ENCODE measurements at places on chromosomes 16 and 17.

GRCh38 chr16:11507350-11507749 is 79.4 kb downstream of the LITAF start:
- DNase-seq: no peak

- DNase-seq: no peak
These were observed 9.6 kb upstream of the PRPSAP1 start for GRCh38 chr17:76363107-76363842.

GRCh38 chr17:14360856-14361255 is 60.0 kb downstream of the HS3ST3B1 start:
- DNase-seq: no peak

DNA sequence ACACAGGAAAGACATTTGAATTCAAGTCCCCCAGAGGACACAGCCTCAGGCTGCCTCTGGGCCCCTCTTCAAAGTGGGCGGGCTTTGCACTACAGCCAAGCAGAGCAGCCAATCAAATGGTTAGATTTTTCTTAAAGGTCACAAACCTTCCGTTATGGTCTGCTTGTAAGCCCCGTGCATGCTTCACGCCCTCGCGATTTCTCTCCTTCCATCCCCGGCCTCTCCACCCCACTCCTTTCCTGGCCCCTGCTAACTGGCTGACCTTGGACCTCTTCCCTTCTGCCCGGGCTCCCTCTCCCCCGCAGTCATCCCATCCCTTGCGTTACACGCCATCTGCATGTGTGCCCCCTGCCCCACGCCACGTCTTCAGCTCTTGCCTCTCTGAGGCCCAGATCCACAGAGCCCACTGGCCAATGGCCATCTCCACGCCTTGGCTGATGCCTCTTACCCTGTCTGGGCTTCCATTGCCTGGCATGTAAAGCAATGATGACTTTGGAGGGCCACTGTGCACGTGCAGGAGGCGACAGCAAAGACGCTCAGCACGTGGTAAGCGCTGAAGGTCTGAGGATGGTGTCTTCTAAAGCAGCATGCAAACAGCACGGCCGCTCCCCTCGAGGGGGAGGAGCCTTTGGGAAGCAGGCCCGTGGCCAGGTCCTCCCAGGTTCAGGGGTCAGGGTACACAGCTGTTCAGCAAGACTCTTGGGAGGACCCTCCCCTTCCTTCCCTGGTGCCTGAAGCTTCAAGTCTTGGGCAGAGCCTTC is 86.8 kb downstream of the ZDHHC7 start:
- no peak for DNase-seq

DNA sequence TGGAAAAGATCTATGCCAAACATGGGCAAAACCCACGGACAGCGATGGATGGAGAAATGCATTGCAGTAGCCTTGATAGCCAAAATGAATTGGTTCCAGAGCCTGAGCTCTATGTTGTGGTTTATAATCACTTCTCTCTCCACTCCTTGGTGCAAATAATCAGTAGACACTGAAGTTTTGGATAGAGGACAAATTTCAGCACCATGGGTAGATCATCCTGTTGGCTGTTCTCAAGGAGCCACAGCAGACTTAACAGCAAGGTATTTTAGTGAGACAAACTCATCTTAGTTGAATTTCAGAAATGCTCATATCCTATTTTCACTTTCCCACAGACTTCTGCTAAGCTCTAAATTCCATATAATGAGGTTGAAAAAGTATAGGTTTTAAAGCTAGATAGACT is 88.3 kb upstream of the CCL1 start:
- no peak for DNase-seq

DNA sequence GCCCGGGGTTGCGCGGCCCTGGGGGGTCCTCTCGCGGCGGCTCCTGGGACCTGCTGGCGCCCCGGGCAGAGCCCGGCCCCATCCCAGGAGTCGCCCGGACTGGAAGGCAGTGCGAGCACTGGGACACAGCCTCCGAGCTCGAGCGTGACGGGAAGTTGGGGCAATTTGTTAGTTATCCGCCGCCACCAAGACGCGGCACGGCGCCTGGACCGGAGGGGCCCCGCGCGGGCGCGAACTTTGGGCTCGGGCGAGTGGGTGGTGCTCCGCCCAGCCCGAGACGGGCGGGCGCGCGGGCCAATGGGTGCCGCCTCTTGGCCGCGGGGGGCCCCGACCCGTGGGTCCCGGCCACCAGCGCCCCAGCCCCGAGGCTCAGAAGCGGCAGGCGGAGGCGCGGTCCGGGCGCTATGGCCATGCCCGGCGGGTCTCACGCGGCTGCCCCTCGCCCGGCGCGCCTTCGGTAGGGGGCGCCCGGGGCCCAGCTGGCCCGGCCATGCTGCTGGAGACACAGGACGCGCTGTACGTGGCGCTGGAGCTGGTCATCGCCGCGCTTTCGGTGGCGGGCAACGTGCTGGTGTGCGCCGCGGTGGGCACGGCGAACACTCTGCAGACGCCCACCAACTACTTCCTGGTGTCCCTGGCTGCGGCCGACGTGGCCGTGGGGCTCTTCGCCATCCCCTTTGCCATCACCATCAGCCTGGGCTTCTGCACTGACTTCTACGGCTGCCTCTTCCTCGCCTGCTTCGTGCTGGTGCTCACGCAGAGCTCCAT is at the start of gene ADORA2B:
TSS of gene ADORA2B (plus strand) at position 372 of the 768 bp plus-strand sequence. CDS start at position 491, 119 bp downstream.
- DNase-seq: no peak

- DNase-seq: no peak
These were observed 96.7 kb downstream of the SOCS1 start for GRCh38 chr16:11159282-11159681.

DNA sequence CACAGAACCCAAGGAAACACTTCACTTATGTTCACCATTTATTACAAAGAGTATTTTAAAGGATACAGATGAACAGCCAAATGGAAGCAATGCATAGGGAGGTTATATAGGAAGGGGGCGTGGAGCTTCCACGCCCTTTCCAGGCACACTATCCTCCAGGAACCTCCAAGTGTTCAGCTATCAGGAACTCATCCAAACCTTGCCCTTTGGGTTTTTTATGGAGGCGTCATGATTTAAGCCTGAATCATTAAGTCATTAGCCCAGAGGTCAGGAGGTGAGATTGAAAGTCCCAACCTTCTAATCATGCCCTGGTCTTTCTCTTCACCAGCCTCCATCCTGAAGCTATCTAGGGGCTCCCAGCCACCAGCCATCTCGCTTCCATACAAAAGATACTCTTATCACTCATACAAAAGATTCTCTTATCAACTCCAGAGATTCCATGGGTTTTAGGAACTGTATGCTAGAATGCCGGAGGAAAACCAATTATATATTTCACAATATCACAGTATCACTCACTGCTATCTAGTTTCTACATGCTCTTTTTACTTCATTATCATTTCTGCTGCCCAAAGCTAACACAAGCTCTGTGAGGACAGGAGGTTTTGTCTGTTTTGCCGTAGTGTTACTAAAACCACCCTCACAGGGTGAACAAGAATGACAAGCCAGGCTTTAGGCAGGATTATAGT is 213.4 kb downstream of the SLC39A11 start:
- DNase-seq: no peak

DNA sequence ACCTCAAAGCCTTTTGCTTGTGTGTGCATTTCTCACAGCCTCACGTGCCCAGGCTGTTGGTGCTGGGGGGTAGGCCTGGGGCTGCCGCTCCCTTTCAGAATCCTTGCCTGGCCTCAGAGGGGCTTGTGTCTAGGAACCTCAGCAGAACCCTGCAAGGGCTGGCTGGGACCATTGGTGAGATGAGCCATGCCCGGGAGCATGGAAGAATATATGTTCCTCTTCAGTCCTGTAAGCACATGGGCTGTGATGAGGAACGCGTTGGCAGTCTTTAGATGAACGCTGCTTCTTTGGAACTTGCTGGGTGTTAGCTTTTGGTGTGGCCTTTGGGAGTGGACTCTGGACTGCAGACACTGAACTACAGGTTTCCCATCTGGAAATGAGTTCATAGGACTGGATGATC is 32.0 kb upstream of the SLC5A10 start:
- no peak for DNase-seq

GRCh38 chr17:10870336-10871050 is 32.6 kb upstream of the PIRT start:
- DNase-seq: no peak

DNA sequence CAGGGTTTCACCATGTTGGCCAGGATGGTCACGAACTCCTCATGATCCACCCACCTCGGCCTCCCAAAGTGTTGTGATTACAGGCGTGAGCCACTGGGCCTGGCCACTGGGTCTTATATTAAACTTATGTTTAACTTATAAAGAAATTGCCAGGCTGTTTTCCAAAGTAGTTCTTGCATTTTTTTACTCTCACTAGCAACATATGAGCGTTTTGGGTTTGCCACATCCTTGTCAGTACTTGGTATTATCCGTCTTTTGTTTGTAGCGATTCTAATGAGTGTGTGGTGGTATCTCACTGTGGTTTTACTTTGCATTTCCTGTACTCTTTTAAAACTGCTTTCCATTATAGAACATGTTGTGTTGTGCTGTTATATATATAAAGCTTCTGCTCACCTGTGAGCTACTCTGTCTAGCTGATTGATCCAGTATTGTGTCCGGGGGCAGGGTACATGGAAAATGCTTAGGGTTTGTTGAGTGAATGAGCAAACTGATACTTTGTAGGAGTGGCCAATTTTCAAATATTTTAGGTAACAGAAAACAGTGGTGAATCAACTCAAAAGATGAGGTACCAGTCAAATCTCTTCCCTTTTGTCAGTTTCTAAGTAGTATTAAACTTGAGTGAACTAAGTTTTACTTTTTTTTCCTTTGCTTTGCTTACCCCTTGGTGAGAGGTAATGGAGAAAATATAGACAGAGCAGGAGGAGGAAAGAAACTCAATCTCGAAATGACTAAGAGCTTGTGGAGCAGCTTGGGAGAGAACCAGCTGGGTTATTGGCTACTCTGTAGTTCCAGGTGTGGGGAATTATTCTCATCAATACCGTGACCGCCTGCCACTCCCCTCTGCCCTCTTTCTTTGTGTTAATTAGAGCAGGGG is 75.8 kb downstream of the PITPNC1 start:
- DNase-seq: no peak

DNA sequence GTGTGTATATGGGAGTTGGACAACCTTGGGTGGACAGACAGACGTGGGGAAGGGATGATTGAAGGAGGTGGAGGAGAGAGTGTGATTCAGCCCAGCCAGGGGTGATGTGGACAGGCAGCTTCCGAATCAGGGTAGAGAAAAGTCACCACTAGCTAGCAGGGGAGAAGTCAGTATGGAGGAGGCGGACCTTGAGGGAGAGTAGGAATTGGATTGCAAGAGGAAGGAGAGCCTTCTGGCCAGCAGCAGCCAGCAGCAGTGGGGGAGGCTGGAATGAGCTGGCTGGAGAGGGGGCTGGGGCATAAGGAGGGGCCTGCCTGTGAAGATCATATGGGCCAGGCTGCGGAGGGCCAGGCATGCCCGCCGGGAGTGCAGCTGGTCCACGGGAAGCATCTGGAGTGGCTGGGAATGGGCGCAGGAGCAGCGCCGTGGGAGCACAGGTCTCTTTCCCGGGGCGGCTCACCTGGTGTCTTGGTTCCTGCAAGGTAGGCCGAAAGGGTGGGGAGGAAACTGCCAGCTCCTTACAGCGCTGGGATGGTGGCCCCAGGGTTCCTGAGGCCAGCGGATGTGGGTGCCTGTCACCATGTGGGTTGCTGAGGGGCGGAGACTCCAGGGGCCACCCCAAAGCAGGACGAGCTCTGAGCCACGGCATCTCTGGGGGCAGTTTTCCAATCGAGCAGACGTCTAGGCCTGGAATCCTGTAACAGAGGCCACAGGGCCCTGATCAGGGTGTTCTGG is 235.3 kb downstream of the SEC14L1 start:
- DNase-seq: no peak

GRCh38 chr17:28317099-28317965 is 1.7 kb upstream of the TMEM97 start:
- no peak for DNase-seq

DNA sequence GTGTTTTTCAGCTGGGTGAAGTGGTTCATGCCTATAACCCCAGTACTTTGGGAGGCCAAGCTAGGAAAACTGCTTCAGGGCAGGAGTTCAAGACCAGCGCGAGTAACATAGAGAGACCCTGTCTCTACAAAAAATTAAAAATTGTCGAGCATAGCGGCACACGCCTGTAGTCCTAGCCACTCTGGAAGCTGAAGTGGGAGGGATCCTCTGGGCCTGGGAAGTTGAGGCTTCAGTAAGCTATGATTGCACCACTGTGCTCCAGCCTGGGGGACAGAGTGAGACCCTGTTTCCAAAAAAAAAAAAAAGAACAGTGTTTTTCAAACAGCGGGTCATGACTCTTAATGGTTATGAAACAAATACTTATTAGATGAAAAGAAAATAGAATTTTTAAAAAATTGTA is 2.3 kb upstream of the CYTH1 start:
- DNase-seq: no peak

DNA sequence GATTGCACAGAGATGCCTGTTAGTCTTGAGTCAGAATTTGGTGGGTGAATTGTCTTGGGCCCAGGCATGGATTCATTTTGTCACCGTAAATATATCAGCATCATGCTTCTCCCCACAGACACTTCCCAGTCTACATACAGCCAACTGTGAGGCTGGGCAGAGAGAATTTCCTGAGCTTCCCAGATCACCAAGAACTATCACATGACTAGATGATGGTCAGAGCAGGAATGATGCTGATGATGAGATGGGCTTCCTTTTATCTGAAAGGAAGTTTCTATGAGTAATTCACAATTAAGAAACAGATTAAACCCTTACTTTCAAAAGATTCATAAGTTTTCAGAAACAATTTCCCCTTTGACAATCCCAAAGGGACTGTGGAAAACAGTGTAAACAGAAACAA is 323 bp upstream of the KRTAP9-9 start:
- no peak for DNase-seq

DNA sequence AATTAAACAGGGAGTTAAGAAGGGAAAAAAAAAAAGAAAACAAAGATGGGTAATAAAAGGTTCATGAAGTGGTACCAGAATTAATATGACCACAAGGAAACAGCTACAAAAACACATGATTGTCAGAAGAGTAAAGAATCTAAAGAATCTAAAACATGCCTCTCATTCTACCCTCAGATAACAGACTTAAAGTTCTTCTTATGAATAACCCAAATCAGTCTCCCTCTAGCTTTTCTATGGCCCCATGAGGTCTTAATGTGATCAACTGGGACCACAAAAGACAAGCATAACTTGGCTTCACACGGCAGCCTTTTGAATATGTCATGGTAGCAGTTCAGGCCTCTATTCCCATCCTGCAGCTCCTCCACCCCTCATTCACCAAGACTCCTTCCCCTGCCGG is 6.9 kb downstream of the MYH10 start:
- DNase-seq: no peak

- DNase-seq: no peak
These were observed 12.1 kb downstream of the TMEM95 start for GRCh38 chr17:7367083-7367482.
